ENCODE measurements at places on chromosomes 4 and X. TPM values are rescaled to one million over a fixed set of nuclear protein-coding genes. Genes with fewer than 3 reads are reported as not detected.
A peak's percentile ranks its signal among the peaks of the same experiment; 100 is the strongest.

DNA sequence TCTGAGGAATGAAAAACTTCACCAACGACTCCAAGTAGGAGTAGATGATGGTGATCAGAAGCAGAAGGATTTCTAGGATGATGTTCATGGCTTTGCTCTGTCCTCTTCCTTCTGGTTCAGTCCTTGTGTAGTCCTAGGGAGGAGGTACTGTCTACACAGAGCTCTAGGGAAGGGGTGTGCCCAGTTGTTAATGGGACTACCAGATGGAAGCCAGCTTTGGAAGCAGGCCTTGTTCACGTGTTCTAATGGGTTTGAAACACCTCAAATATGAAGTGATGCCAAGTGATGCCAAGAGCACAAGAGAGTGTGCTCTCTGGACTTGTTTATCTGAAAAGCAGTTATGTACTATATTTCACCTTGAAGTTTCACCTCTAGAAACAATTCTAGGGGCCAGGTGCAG lies at the start of gene HSD17B13:
Gene HSD17B13, minus strand, starts transcription at position 129 of the 400 bp plus-strand sequence. Its CDS starts 41 bp downstream, at position 88.
- DNase-seq = no peak

GRCh38 chr4:31366041-31366440 lies 645.9 kb downstream of the PCDH7 start:
- no peak for DNase-seq

DNA sequence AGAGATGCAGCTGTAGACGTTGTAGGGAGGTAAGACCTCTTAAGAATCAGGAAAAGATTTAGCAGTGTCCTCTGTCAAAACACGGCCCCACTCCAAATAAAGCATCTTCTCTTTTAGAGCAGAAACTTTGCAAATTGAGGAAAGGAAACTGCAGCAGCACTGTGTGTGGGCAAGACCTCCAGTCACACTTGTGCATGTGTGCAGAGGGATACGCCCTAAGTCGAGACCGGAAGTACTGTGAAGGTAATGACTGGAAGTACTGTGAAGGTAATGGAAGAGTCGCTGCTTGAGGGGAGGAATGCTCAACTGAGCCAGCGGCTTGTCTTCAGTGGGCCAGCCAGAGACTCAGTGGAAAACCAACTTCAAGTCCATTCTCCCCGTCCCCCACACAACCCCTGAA lies 46.5 kb downstream of the EGF start:
- no peak for DNase-seq

DNA sequence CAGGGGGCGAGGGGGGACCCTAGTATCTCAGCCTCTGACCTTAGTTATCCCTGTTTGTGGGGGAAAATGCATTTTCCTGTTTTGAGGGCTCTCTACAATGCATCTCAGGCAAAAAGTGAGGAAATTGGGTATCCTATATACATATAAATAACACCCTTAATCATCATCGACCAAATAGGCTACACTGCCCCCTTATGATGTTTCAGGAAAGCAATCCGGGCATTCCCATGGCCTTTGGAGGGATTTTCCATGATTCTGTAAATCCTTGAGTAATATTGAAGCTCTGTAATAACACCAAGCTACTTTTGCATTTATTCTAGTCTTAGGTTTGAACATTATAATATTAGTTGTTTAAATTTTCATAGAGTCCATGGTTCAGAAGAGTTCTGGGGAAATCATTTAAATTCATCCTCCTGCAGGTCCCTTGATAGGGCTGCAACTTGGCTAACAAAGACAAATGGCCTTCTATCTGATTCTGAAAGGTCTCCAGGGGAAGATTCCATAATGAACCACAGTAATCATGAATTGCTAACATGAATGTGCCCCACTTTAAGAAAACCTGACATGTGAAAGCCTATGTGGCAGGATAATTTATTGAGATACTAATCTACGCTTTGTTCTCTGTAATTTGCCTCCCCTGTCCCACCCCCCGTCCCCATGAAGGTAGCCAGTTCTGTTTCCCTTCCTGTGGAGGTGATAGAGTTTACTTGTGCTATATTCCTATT lies 91.5 kb upstream of the SCOC start:
- no peak for DNase-seq

DNA sequence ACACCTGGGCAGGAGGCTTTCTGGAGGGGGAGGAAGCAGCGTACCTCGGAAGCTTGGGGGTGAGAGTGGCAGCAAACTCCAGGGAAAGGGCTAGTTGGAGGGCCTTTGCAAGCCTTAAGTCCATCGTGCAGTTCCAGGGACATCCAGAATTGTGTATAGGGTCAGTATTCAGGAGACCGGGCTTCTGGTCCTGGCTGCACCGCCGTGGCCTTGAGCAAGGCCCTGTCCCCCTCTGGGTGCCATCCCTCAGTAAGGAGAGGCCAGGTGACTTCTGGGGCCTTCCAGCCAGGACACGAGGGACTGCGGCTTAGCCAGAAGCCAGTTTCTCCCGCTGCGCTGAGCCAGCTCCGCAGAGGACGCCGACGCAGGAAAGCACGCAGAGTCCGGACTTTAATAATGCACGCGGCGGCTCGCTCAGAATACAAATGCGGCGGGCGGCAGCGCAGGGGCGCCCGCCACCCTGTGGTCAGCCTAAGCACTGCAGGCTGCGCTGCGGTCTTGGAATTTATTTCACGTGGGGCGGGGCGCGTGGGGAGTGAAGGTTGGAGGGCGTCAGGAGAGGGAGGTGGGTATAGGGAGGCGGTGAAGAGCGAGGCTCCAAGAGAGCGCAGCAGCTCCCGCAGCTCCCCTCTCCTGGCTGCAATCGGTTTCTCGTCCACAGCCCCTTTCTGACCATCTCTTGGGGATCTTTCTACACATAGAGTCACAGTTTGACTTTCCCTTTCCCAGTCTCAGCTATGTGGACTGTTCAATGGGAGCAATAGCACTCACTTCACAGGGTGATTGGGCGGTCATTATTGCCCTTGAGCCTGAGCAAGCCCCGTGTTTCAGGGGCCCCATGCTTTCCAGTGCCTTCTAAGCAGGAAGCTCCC lies 94.1 kb upstream of the GPR50 start:
- peak; percentile 28 for DNase-seq

SSX4B gene
- not detected for polyA plus RNA-seq

ELK1 gene
- polyA plus RNA-seq = 30.6 TPM

CHST7 gene
- polyA plus RNA-seq = 2.0 TPM

ASIC5 gene
- 0.10 TPM for polyA plus RNA-seq
